ENCODE measurements at places on chromosomes 16 and 17.

DNA sequence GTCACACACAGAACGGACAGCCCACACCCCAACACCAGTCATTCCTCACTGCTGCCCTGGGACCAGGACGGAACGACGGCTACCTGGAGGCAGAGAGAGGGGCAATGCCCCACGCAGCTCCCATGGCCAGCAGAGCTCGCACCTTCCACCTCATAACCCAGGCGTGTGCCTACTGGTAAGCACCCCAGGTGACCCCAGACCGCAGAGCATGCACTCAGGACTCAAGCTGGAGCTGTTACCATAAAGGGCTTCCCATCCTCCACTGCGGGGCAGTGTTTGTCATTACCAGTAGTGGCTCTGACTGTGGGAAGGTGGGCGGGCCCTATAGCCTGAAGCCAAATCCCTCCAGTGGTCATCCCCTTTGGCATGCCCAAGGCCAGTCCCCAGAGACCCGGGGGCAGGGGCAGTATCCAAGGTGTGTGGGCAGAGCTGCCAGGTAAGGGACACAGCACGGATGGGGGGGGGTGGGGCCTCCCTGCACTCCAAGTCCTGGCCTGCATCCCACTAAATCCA is 4.7 kb upstream of the BCAR1 start:
- no peak for DNase-seq

DNA sequence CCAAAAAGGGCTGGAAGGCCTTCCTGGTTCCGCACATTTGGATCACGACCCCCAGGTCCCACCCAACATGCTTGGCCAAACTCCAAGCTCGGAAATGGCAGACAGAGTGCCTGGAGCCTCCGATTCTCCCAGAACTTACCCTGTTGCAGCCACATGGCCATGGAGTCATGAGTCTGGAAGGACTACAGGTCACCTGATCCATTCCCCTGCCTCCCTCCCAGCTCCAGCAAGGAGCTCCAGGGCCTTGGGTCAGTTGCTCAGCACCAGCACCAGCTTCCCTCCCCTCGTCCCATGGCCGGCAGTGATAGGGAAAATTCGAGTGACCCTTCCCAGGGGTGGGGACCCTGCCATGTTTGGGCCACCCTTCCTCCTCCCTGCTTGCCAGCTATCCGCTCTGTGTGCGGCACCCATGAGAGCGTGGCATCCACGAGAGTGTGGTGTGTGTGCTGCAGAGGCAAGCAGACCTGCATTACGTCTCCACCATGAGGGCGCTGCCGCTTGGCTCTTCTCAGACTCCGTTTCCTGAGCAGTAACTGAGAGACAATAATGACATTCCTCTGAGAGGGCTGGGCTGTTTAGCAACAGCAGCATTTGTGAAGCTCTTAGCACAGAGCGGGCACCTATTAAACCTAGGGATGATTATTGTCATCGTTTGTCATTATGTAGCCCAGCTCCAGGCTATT is 21.3 kb upstream of the RPL38 start:
- DNase-seq: no peak

- DNase-seq: peak; percentile 96
Measured at GRCh38 chr17:27384261-27384701, 72.0 kb upstream of the KSR1 start.

DNA sequence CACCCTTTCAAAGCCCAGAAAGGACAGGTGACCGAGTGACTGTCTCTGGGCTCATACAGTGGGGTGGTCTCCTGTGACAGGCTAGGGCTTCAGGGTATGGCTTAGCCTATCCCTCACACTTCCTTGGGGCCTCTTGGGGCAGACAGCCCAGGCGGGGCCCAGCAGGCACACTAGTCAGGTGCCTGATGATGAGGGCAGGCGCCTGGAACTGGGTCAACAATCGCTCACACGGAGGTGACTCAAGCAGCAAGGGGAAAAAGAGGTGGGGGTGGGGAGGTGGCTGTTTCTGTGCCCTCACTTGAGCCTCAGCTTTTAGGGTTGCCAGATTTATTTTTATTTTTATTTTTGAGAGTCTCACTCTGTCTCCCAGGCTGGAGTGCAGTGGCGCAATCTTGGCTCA is 6.4 kb upstream of the GRN start:
- no peak for DNase-seq

- DNase-seq: no peak
Measured at GRCh38 chr16:5323284-5324141, 225.9 kb upstream of the EEF2KMT start.

- DNase-seq: no peak
Measured at GRCh38 chr17:78558181-78558850, 18.9 kb downstream of the DNAH17 start.

- DNase-seq: no peak
Measured at GRCh38 chr17:45935710-45936509, 41.6 kb downstream of the MAPT start.

DNA sequence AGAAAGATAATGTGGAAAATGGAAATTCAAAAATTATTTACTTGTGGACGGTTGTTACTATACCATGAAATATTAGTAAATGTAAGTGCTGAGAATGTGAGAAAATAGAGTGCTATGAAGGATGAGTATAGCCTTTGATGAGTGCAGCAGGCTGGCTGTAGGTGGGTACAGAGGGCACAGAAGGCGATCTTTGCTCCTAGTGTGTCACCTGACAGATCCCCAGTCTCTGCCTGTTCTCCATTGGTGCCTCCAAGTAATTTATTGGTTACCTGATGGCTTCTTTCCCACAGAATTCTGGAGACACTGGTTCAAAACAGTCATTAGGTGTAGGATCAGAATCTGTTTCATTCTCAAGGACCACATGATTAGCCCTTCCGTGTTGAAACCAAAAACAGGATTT is 28.9 kb downstream of the ABCA9 start:
- DNase-seq: no peak

DNA sequence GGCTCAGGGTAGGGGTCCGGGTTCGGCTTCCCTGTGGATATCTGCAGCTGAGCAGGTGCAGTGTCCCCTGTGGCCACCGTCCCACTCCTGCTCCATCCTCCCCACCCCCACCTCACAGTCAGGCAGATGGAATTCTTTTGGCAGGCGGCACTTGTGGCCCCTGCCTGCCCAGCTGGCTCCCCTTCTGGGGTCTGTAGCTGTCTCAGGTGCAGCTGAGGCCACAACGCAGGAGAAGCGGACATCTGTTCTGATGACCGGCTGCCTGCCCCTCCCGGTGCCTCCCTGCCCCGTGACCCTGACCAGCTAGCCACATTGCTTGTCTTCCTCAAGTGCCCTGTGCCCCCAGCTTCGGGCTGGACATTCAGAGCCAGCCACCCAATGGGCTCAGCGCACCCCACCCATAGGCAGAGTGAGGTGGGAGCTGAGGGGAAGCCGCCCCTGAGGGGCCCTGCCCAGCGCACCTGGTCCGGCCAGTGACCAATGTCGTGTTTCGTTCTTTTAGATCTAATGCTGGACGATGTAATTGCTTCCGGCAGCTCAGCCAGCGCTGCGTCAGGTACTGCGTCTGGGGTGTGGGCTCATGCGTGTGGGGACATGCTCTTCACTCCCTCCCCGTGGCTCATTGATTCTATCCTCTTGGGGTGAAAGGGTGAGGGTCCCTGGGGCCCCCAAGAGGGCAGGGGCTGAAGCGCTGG is 25.2 kb upstream of the ABCC3 start:
- no peak for DNase-seq

DNA sequence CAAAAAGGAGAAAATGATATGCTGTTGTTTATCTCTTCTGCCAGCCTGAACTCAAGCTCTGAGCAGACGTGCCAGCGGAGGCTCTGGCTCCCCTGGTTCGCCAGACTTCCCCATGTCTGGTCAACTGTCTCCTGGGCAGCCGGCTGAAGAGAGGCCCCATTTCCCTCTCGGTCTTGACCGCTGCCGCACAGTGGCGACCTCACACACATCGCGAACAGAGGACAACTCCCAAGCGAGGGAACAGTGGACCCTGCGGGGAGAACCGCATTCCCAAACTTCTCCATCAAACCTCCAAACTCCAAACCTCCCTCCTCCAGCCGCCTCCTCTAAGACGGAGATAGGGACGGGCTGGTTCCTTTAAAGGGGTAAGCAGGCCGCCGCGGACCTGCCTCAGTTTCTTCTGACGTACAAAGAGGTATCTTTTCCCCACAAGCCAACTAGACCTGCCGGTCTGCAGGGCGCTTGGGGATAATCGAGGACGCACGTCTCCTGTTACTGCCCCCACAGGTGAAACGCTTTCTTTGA is 24.9 kb upstream of the RFFL start:
- DNase-seq: no peak

DNA sequence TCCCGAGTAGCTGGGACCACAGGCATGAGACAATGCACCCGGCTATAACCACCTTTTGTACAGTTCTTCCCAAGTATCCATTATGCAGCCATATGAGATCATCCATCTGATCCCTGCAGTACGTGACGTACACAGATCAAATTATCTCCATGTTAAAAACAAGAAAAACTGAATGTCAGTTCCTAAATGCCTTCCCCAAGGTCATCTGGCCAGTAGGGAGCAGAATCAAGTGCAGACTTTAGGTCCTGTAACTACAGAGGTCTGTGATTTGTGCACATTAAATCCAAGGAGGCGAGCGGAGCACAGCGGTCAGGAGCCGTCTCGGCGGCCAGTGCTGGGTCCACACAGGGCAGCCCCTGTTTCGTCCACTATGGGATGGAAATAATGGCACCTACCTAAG is 23.7 kb downstream of the ZCCHC14 start:
- no peak for DNase-seq

DNA sequence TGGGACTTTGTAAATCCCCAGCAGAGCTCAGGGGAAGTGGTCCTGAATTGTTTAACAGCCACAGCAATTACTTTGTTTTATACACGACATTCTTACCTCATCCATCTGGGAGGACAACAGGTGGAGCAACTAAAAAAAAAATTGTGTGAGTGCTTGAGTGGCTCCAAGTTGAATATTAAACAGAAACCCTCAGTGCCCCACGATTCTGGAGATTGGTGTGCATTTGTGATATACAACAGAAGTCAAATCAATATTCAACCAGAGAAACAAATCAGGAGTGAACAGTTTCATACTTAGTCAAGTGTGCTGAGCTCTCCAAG is 204.8 kb downstream of the HAPSTR1 start:
- no peak for DNase-seq

DNA sequence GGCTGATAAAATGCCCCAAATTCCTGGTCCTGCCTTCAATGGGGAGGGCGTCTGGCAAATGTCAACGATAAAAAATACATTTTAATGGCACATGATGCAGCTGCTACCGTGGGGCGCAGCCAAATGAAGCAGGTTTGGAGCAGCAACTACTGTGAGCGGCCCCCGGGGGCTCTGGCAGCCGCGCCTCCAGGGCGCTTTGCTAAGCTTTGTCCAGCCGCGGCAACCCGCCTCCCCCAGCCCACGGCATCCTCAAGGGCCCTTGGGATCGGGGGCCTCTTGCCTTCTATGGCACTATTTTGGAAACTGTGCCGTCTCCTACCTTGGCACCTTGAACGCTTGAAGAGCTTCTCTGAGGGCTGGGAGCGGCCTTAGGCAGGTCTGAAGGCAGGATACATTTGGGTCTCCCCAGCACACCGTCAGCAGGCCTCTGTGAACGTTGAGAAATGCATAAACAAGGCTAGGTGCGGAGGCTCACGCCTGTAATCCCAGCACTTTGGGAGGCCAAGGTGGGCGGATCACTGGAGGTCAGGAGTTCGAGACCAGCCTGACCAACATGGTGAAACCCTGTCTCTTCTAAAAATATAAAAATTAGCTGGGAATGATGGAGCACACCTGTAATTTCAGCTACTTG is 25.1 kb downstream of the TBX4 start:
- DNase-seq: no peak

DNA sequence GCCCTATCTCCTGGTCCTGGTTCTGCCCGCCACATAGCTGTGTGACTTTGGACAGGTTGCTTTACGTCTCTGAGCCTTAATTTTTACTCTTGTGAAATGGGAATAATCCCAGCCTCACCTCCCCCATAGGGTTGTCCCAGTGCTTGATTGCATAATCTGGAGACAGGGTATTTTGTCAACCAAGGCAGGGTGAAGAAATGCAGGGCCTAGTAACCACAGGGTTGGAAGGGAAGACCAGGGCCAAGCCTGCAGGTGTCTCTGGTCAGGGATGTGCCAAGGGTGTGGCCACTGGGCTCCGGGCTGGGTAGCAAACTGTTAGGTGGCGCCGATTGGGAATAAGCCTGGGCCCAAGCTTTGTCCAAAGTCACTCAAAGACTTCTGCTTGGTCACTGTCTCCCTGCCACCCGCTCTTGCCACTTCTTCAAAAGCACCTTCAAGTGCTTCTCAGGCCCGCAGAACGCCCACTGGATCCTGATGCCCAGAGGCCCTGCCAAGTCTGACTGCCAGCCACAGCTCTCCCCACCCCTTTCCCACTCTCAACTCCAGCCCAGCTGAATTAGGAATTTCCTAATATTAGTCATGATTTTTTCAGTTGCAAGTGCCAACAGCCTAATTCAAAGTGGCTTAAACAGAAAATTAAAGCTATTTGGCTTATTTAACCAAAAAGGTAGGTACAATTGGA is 20.6 kb upstream of the COL1A1 start:
- peak; percentile 57 for DNase-seq

DNA sequence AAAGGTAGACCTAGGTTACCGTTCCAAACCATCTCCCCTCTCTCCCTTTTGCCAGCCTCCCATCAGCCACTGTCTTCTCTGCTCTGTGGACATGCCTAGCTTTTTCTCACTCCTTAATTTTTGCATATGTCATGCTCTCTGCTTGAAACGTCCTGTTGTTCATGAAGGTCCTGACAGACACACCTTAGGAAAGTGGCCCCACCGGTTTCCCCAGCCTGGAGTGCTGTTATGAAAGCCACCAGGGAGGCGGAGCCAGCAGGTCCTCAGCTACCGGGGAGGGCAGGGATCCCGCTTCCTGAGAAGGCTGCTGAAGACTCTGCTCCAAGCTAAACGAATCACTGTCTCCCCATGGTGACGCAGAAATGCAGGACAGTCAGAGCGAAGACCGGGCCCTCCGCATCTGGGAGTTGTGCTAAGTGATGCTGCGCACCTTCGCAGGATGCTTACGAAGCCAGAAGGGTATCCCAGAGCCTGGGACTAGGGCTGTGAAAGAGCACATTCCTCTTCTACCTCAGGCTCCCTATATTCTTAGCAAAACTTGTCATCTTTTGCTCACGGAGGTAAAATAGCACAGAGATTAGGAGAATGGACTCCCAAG is 2.3 kb upstream of the SLC16A11 start:
- DNase-seq: peak; percentile 67

GRCh38 chr17:38324141-38324697 is 19.5 kb downstream of the GPR179 start:
- no peak for DNase-seq
